M059J (cell line): ENCODE measurements at places on chromosomes 5 and 9.

DNA sequence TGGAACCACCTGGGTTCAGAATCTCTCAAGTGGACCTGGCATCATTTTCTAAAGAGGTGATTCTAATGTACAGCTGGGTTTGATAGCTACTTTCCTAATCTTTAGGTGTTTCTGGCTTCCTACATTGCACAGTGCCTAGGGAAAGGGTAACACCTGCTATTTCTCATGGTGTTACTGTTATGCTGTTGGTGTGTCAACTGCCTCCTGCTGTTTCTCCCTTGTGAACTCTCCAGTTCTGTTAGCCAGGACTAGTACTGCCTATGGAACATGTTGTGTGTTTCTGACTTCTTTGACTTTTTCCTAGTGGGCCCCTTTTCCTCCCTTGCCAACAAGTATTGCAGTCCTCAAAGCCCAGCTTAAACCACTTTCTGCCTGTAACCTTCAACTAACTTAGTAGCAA lies 5.5 kb downstream of the ARHGEF28 start:
- DNase-seq: no peak

GRCh38 chr9:110919609-110920008 lies 118.7 kb downstream of the LPAR1 start:
- DNase-seq: peak; percentile 85

GRCh38 chr5:6759401-6759800 lies 46.2 kb downstream of the TENT4A start:
- DNase-seq: peak; percentile 76

GRCh38 chr9:133775291-133775690 lies 37.1 kb upstream of the SARDH start:
- no peak for DNase-seq
